ENCODE measurements at places on chromosomes 6 and 20. TPM values are rescaled to one million over a fixed set of nuclear protein-coding genes. Genes with fewer than 3 reads are reported as not detected.

- DNase-seq: no peak
Observed at GRCh38 chr20:6165346-6165745, 42.5 kb upstream of the FERMT1 start.

Gene EDN3
- total RNA-seq: 1.7 TPM

DNA sequence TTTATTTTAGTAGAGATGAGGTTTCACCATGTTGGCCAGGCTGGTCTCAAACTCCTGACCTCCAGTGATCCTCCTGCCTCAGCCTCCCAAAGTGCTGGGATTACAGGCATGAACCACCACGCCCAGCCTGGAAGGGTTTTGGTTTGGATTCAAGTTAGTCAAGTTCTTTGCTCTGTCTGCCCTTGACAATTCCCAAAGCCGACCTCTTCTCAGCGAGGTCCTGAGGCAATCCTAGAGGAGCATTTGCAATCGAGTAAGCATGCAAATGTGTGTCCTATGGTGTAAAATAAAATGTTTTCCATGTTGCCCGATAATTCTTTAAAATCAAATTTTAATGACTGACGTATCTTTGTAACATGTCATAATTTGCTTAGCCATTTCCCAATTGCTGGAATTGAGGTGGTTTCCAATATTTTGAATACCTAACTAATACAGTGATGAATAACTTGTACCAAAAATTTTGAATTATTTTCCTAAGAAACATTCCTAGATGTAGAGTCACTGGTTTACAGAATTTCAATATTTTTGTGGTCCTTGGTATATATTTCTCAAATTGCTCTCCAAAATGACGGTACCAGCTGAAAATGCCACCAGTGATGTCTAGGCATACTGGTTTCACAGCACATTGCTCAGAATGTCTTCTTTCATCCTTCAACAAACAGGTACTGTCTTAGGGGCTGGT is 38.7 kb downstream of the GTF2H5 start:
- DNase-seq: no peak

DNA sequence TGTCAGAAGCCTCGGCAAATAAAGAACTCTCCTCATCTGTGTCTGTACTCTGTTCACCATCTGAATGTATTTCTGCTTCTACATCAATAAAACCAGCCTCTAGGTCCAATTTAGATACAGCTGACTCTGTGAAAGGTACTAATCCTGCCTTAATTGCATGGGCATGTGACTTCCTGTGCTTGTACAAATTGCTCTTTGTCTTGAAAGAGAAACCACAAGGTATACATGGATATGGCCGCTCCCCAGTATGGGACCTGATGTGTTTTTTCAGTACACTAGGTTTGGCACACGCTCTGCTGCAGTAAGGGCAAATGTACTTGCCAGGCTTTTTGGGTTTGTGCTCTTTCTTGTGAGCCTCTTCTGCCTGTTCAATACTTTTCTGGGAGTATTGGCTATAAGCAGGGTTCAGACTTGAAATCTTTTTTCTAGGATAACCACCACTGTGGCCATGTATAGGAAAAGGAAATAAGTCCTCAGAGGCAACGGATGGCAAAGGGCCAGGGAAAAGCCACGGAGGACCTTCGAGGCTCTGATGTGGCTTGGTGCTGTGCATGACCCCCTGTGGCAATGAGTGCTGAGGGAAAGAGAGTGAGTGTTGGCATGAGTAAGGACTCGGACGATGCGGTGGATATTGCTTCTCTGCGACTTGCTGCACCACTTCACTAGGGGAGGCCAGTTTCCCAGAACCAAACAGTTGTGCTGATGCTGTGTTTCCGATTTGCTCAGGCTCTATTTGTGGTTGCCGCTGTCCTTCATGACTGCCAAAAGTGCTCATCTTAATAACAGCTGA is 170.9 kb downstream of the HIVEP2 start:
- no peak for DNase-seq

Gene PROKR2
- 40.4 TPM for total RNA-seq

Gene NR2E1
- total RNA-seq: 9.8 TPM

Gene TMEM200A
- 34.0 TPM for total RNA-seq

DNA sequence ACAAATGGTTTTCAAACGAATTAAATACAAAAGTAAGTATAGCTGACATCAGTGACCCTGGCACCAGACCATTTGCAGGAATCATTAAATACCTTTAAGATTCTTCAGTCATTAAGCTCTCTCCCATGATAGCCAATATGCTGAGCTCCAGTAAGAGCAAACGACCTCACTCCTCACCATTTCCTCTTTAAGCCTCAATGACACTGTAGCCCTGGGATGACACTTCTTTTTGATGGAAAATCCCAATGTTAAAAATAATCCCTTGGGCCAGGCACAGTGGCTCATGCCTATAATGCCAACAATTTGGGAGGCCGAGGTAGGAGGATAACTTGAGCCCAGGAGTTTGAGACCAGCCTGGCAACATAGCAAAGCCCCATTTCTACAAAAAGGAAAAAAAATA is 3.3 kb upstream of the SGK1 start:
- DNase-seq: no peak

- DNase-seq: no peak
Observed at GRCh38 chr6:132675002-132675401, 16.0 kb upstream of the TAAR1 start.

Gene RBPJL
- total RNA-seq: not detected

GRCh38 chr6:4804095-4804494 is 27.9 kb downstream of the CDYL start:
- DNase-seq: no peak

DNA sequence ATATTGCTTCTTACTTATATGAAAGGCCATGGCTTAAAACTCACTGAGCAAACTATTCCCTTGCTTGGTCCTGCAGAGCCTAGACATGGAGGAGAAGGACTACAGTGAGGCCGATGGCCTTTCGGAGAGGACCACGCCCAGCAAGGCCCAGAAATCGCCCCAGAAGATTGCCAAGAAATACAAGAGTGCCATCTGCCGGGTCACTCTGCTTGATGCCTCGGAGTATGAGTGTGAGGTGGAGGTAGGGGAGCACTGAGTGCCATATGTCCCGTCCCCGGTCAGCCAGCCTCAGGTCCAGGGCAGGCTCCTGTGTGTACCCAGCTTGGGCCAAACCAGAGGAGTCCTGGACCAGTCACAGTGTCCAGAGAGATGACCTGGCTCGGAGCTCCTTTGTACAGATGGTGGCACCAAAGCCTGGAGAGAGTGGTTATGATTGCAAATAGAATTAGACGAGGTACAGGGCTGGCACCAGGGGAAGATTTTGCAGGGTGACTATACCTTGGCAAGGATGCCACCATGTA is 21.0 kb downstream of the EPB41L1 start:
- DNase-seq: no peak

Gene ATG5
- total RNA-seq: 76.1 TPM

GRCh38 chr6:117607511-117607910 is 5.2 kb upstream of the GOPC start:
- no peak for DNase-seq

Gene PPP1R3G
- 1.2 TPM for total RNA-seq

DNA sequence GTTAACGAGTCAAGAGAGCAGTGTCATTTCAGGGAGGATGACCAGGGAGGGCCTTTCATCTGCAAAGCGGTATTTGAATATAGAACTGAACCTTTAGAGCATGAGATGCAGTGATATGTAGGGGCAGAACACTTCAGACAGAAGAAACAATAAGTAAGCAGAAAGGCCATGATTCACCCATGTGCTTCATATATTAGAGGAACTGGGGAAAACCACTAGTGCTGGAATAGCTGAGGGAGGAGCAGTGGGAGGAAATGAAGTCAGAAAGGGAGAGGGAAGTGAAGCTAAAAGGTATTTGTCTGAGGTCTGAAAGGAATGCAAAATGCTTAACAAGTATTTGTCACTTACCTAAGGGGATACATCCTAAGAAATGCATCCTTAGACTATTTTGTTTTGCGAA is 391.2 kb downstream of the ADGRB3 start:
- DNase-seq: no peak

DNA sequence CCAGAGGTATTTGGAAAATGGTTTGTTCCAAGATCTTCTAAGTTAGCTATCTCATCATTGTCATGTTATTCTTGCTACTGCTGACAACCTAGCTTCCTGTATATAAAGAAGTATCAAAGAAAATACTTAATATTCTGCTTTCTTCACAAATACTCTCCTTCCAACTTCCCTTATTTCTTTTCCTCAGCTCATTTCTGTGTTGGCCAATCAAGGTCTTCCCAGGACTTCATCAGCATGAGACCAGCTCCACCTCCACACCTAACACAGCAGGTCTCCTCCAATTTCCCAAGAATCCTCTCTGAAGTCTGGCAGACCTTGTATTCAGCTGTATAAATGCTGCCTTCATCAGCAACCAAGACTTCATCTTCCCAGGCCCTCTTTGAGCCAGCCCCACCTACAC is 538.6 kb upstream of the JARID2 start:
- no peak for DNase-seq

Gene CDH26
- 1.4 TPM for total RNA-seq

Gene RPN2
- 105 TPM for total RNA-seq

Gene EPM2A
- 18.6 TPM for total RNA-seq

DNA sequence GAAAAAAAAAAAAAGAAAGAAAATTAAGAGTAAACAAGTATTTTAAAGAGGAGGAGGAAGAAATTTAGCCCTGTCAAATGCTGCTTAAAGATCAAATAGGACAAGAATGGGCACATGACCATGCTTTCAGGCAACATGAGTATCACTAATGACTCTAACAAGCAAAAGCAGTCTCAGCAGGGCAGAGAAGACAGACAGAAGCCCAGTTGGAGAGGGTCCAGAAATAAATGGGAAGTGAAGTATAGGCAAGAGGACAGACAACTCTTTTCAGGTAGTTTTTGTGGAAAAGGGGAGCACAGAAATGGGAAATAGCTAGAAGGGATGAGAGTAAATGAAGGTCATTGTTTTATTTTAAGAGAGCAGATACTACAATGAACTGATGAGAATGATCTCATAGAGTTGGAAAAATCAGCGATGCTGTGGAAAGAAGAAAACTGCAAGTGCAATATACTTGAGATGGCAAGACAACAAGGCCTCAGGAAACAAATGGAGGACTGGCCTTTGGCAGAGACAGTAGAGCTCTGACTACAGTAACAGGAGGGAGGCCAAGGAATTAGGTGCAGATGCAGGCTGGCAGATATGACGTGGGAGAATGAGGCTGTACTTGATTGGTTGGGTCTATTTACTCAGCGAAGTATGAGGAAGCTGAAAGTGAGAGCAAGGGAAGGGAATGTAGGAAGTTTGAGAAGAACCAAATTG is 40.3 kb downstream of the KIF6 start:
- DNase-seq: no peak

DNA sequence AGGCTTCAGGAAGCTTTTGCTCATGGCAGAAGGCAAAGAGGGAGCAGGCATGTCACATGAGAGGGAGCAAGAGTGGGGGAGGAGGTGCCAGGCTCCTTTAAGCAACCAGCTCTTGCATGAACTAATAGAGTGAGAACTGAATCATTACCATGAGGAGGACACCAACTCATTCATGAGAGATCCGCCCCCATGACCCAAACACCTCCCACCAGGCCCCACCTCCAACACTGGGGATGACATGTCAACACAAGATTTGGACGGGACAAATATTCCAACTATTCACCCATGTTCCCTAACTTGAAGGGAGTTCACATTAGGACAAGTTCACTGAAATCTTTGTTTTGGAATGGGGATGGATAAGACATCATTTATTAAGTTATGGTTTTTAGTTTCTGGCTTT is 155.2 kb upstream of the ESR1 start:
- no peak for DNase-seq

DNA sequence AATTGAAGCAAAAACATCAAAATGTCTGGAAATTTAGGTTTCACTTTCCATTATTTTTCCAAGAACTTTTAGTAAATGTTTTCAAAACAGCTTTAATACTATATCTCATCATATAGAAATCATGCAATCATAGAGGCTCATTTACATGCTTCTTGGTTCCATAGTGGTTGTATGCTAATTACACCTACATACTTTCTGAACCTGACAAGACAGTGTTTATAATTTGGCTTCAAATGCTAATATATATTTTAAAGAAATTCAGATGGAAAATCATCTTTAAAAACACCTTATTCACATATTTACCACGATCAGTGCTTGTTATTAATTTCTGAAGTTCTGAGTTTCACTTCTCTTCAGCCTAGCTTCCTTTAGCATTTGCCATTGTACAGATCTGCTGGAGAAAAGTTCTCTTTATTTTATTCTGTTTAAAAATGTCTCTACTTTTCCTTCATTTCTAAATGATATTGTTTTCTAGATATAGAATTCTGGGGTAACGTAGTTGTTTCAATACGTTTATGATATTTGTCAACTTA is 89.9 kb downstream of the PLCB1 start:
- DNase-seq: no peak

Gene MRPL14
- 34.6 TPM for total RNA-seq

- no peak for DNase-seq
Observed at GRCh38 chr6:21511891-21512550, 81.5 kb upstream of the SOX4 start.

Gene AVP
- not detected for total RNA-seq

Gene MEI4
- 0.47 TPM for total RNA-seq

All from occipital lobe (tissue), 3 donors.